ENCODE measurements at places on chromosomes 7 and 10.

GRCh38 chr10:61688551-61689308 is 26.0 kb downstream of the CABCOCO1 start:
- no peaks in the 10 kb centered on the region for H3K36me3 ChIP-seq
- H3K27ac ChIP-seq, result no peak overlapping the region
- H3K4me1 ChIP-seq, result no peaks in the 10 kb centered on the region
- no peak for DNase-seq

DNA sequence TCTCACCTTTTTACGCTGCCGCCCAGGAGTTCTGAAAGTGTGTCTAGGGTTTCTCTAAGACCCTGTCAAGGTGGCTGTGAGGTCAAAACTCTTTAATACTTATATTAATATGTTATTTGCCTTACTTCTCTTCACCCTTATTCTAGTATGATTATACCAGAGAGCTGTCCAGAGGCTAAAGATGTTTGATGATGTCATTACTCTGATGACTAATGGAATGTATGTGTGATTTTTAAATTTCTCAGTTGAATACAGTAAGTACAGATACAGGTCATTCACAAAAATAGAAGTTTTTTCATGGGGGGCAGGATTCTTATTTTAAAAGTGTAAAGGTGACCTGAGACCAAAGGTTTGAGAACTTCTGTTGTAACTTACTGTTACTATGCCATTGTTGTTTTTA is 150.6 kb upstream of the FOXP2 start:
- no peaks in the 10 kb centered on the region for H3K36me3 ChIP-seq
- no peaks in the 10 kb centered on the region for H3K4me1 ChIP-seq
- DNase-seq, result no peak
- no peak overlapping the region for H3K27ac ChIP-seq
- H3K27me3 ChIP-seq, result no peaks in the 10 kb centered on the region

DNA sequence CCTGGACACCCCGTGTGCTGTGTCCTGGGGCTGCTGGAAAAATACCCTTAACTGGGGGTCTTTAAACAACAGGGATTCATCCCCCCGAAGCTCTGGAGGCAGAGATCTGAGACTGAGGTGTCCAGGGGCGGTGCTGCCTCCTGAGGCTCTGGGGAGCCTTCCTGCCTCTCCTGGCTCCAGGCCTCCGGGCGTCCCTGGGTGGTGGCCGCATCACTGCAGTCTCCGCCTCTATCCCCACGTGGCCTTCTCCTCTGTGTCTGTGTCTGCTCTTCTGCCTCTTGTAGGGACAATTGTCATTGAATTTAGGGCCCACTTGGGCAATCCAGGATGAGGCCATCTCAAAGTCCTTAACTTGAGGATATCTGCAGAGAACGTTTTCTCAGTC is 216.6 kb downstream of the WDR37 start:
- H3K27ac ChIP-seq, result no peak overlapping the region
- H3K4me3 ChIP-seq, result no peak overlapping the region
- no peaks in the 10 kb centered on the region for H3K36me3 ChIP-seq
- DNase-seq, result no peak
- H3K4me1 ChIP-seq, result no peaks in the 10 kb centered on the region

DNA sequence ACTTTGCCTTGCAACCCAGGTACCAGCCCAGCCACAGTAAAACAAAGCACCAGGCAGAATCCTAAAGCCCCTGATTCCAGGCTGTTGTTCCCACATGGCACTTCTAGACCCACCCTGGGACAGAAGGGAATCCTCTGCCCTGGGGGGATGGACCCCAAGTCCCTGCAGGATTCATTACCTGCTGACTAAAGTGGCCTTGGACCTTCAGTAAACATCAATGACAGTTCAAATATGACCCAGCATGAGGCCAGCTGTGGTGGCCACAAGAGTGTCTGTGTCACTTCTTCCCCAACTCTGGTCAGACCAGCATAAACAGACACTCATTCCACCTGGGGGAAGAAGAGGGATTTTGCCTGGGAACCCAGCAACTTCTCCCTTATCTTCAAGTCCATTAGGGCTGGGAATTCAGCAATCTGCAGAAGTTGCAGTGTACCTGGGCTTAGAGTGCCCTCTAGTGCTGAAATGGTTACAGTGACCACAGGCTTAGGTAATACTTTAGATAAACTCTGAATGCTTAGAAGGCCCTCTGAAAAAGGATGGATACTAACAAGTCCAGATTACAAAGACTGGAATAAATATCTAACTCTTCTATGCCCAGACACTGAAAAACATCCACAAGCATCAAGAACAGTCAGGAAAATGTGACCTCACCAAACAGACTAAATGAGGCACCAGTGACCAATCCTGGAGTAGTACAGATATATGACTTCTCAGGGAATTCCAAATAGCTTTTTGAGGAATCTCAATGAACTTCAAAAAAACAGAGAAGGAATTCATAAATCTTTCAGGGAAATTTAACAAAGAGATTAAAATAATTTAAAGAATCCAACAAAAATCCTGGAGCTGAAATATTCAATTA is 108.5 kb upstream of the TMEM168 start:
- H3K4me3 ChIP-seq, result no peak overlapping the region
- no peak overlapping the region for H3K27ac ChIP-seq
- no peaks in the 10 kb centered on the region for H3K4me1 ChIP-seq
- no peaks in the 10 kb centered on the region for H3K36me3 ChIP-seq
- no peak for DNase-seq

GRCh38 chr10:92800134-92800733 is 48.1 kb upstream of the EXOC6 start:
- H3K36me3 ChIP-seq, result no peaks in the 10 kb centered on the region
- H3K27me3 ChIP-seq, result no peaks in the 10 kb centered on the region
- no peak overlapping the region for H3K27ac ChIP-seq
- H3K4me3 ChIP-seq, result no peak overlapping the region
- DNase-seq, result no peak

DNA sequence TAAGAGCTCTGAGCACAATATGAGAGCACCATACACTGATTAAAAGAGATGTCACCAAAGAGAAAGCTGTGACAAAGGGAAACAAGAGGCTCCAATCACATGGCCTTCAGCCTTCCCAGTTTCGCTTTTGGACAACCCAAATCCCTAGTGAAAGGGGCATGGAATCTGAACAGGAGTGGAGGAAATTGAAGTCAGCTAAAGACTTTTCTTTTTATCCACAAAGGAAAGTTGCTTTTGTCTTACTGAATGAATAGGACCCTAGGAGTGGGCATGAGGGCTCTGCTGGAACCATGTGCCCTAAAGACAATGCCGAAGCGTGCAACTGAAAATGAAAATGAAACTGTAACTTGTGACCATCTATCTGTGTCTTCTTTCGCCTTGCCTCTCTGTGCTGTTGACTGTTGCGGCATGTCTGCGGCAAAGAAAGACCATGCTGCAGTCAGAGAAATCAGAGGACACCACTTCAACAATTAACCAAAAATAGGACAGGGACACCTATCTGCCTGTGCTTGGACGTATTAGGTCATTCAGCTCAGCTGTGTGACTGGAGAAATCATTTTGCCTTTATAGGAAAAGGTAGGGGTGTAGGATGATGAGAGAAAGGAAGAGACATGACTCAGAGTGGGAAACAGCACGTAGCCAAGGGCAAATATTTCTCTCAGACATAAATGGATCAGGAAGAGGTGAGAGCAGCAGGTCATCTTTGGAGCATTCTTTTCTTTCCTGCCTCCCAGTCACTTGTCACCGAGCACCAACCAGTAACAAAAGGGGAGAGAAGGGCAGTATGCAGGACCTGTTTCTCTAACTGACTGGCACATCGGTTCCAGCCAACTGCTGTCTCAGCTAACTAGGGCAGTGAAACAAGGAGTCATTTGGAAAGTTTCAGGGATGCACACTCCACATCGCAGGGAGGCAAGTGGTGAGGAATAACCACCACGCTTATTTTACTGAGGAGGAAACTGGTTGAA is 12.3 kb downstream of the CAV2 start:
- no peaks in the 10 kb centered on the region for H3K27me3 ChIP-seq
- H3K36me3 ChIP-seq, result peaks cover 9% of the 10 kb centered on the region
- H3K27ac ChIP-seq, result peak overlapping the region; percentile 65
- peaks cover 6% of the 10 kb centered on the region for H3K4me1 ChIP-seq
- DNase-seq, result no peak

DNA sequence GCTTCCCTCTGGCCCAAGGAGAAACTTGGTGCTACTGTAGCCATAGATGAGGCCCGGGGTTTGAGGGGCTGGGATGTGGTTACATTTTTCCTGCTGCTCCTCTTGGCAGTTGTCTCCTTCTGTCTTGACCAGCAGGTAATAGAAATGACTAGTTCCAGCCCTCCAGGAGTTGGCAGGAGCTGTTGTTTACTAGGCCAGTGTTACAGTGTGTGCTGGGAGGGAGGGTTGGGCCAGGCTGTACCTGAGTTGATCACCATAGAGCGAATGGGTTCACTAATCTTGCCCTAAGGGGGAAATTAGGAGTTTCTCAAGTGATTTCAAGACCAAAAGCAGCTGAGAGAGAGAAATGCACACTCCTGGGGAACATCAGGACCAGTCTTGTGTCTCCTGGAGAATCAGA is 34.9 kb downstream of the PAX2 start:
- no peaks in the 10 kb centered on the region for H3K27me3 ChIP-seq
- H3K4me3 ChIP-seq, result no peak overlapping the region

- no peaks in the 10 kb centered on the region for H3K27me3 ChIP-seq
- no peak overlapping the region for H3K27ac ChIP-seq
- DNase-seq, result no peak
- no peak overlapping the region for H3K4me3 ChIP-seq
- H3K36me3 ChIP-seq, result no peaks in the 10 kb centered on the region
These were observed 103.6 kb downstream of the NPSR1 start for GRCh38 chr7:34761627-34762026.

DNA sequence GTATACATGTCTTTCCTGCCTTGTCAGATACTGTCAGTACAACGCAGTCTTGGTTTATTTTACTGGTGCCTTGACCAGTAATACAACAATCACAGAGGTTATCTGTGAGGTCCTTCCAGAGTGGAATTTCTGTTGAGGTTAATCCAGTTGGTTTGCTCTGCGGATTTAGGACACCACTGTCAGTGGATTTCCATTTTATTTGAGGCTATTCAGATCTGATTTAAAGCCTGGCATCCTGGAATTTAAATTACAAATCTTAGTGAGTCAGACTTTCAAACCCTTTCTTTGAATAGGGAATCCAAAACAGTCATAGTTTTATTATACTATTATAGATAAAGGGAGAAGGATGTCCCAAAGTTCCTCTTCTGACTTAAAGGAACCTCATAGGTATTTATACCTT is 40.5 kb downstream of the ANLN start:
- no peaks in the 10 kb centered on the region for H3K36me3 ChIP-seq
- no peak overlapping the region for H3K27ac ChIP-seq
- no peak for DNase-seq
- H3K27me3 ChIP-seq, result no peaks in the 10 kb centered on the region

- no peak for DNase-seq
- no peaks in the 10 kb centered on the region for H3K4me1 ChIP-seq
- H3K36me3 ChIP-seq, result no peaks in the 10 kb centered on the region
- H3K27me3 ChIP-seq, result no peaks in the 10 kb centered on the region
These were observed 221.7 kb upstream of the LYZL1 start for GRCh38 chr10:29067161-29067560.

- H3K4me1 ChIP-seq, result no peaks in the 10 kb centered on the region
- DNase-seq, result no peak
- H3K27me3 ChIP-seq, result no peaks in the 10 kb centered on the region
- no peak overlapping the region for H3K27ac ChIP-seq
These were observed 219.0 kb downstream of the GLRX3 start for GRCh38 chr10:130354976-130355795.

GRCh38 chr7:92835261-92835850 is 1.0 kb downstream of the CDK6 start:
- peak overlapping the region; percentile 67 for H3K4me3 ChIP-seq
- no peaks in the 10 kb centered on the region for H3K36me3 ChIP-seq
- no peaks in the 10 kb centered on the region for H3K27me3 ChIP-seq

- H3K4me1 ChIP-seq, result no peaks in the 10 kb centered on the region
- H3K36me3 ChIP-seq, result no peaks in the 10 kb centered on the region
- H3K4me3 ChIP-seq, result no peak overlapping the region
- no peaks in the 10 kb centered on the region for H3K27me3 ChIP-seq
- no peak overlapping the region for H3K27ac ChIP-seq
- DNase-seq, result no peak
These were observed 444.7 kb downstream of the MAGI2 start for GRCh38 chr7:79008786-79009185.

DNA sequence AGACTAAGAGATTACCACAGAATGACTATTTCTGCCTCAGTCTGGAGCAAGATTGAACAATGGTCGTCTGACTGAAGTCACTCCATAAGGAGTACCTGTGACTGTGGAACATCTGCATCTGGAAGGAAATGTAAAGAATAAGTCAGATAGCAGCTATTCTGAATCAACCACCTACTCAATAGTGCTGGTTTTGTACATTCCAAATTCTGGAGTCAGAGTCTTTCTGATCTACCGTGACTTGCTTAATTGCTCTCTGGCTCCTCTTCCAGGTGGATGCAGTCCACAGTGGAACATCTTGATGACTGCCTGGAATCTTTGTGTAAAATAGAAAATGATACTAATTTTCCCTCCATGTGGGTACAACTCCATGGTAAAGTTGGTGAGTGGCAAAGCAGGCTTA is 156.3 kb upstream of the SEMA3C start:
- no peaks in the 10 kb centered on the region for H3K27me3 ChIP-seq
- H3K4me3 ChIP-seq, result no peak overlapping the region
- no peak for DNase-seq
- H3K36me3 ChIP-seq, result no peaks in the 10 kb centered on the region
- H3K27ac ChIP-seq, result no peak overlapping the region

DNA sequence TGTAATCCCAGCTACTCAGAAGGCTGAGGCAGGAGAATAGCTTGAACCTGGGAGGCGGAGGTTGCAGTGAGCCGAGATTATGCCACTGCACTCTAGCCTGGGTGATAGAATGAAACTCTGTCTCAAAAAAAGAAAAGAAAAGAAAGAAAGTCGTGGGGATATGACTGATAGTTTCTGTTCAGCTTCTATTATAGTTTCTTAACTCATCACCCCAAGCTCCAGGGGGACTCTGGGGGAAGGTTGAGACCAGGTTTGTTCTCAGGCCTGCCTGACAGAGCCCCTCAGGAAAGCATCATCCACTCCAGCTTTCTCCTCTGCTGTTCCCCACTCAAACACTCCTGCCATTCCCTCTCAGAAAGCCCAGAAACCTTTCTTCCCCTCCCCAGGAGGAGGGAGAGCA is 542.4 kb upstream of the GALNT17 start:
- H3K27me3 ChIP-seq, result no peaks in the 10 kb centered on the region
- H3K27ac ChIP-seq, result no peak overlapping the region
- no peaks in the 10 kb centered on the region for H3K4me1 ChIP-seq
- no peak overlapping the region for H3K4me3 ChIP-seq

GRCh38 chr7:112497481-112497880 is 16.7 kb downstream of the LSMEM1 start:
- H3K27ac ChIP-seq, result no peak overlapping the region
- no peak overlapping the region for H3K4me3 ChIP-seq
- H3K4me1 ChIP-seq, result no peaks in the 10 kb centered on the region
- no peaks in the 10 kb centered on the region for H3K36me3 ChIP-seq
- H3K27me3 ChIP-seq, result no peaks in the 10 kb centered on the region
- DNase-seq, result no peak

DNA sequence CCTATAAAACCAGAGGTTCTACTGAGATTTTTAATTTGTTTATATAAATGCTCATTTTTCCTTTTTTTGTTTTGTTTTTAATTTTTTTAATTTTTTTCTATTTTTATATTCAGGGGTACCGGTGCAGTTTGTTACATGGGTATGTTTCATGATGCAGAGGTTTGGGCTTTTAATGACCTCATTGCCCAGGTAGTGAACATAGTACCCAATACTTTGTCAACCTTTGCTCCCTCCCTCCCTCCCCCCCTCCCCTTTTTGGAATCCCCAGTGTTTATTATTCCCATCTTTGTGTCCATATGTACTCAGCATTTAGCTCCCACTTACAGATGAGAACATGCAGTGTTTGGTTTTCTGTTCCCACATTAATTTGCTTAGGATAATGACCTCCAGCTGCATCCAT is 94.4 kb upstream of the NEBL start:
- no peak overlapping the region for H3K27ac ChIP-seq
- DNase-seq, result no peak
- H3K36me3 ChIP-seq, result no peaks in the 10 kb centered on the region
- H3K4me1 ChIP-seq, result peaks cover 5% of the 10 kb centered on the region
